ENCODE measurements at places on chromosomes 5 and 9. TPM values are rescaled to one million over a fixed set of nuclear protein-coding genes. Genes with fewer than 3 reads are reported as not detected.

DNA sequence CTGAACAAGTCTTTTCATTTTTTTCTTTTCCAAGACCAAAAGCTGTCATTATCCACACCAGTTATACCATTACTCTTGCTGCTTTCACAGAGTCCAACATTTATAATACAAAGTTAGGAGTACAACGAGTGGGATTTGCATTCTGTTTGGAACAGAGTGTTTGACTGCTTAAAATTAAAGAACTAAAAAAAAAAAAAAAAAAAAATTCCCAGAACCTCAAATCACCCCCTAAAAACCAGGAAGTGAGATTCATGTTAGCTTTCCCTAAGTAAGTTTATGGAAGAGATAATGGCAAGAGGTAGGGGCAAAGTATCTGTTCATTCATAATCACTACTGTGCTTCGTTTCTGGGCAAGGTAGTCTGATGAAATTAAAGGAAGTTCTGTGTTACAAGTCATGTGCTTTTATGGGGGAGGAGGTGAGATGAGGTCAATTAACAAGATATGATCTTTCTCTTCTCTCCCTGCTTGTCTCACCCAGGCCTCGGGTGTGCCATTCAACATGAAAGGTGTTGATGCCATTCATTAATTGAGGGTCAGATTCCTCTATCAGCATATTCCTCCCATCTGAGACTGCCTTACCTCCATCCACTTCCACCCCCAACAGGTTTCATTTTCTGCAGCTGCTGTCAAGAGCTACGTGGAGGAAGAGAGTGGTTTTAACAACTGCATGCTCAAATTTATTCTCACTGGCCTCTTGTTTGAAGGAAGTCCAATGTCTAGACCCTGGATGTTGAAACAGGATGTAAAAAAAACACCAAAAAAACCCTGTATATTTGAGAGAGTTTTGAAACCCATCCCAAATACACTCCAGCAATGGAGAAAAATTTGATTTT lies 58.1 kb downstream of the MARCHF3 start:
- DNase-seq = no peak

DNA sequence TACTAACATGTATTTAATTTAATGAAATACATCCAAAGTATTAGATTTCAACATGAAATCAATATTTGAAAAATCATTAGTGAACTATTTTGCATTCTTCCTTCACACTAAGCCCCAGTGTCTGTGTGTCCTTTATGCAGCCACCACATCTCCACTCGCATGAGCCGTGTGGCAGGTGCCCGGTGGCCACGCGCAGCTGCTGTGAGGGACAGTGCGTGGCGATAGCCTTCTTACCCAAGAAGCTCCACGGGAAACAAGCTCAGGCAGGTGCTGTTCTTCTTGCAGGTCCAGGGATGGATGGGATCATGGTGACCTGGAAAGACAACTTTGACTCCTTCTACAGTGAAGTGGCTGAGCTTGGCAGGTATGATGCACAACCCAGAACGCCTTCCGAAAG lies 79.3 kb upstream of the OTULINL start:
- no peak for DNase-seq

- no peak for DNase-seq
These were observed 9.0 kb downstream of the IL33 start for GRCh38 chr9:6224393-6225154.

The SLC34A1 gene
- 0.06 TPM for total RNA-seq

The SH3GL2 gene
- total RNA-seq = 0.17 TPM
